Left cardiac atrium (tissue), 4 donors: ENCODE measurements at places on chromosomes 6 and 20. TPM values are rescaled to one million over a fixed set of nuclear protein-coding genes. Genes with fewer than 3 reads are reported as not detected.

The MOCS3 gene
- total RNA-seq, result 2.4 TPM

The DZANK1 gene
- total RNA-seq, result 1.1 TPM

The LPA gene
- total RNA-seq, result not detected

The SNAP25 gene
- total RNA-seq, result 2.8 TPM

The CCN6 gene
- not detected for total RNA-seq

The HDAC2 gene
- total RNA-seq, result 59.4 TPM

The CALHM4 gene
- not detected for total RNA-seq
